ENCODE measurements at places on chromosomes 2 and 18.

DNA sequence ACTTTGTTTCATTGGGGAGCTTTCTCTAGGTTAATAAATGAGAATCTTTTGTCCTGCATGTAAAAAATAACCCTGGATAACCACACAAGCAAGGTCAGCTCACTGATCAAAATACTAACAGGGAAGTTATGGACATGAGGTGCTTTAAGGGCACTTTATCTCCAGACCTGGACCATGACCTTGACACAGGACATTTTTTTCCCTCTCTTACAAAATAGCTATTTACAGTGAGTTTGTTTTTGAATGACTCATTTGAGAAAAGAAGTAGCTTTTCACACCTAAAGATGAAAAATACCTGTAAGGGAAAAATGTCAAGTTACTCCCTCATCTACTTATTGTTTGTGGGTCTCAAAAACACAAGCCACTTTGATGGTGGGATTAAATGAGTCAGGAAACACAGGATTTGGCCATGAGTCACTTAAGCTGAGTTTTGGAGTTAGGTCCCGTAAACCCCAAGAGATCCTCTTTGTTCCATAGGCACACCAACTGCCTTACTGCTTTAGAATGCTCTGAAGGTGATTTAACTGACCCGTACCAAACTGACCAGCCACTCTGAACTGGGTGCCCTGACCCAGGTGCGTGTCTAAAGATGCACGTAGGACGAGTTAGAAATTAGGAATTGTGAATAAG, 479.3 kb upstream of the NXPH2 start:
- DNase-seq: no peak

GRCh38 chr18:66838340-66838987, 234.6 kb upstream of the CDH19 start:
- no peak for DNase-seq

DNA sequence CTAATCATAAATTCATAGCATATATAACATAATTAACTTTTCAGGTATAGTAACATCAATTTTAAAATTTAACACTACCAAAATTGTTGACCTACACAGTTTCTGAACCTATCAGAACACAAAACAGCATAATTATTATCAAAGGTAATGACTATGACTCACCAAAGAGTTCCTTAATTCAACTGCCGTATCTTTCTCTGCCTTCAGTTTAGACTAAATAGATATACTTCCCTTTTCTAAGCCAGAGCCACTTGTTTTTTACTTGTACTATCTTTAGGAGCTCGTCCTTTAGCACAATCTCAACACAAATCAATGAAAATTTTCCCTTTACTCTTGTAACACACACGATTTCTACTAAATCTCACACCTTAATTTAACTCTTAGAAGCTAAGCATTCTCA, 54.4 kb downstream of the CCDC88A start:
- no peak for DNase-seq

DNA sequence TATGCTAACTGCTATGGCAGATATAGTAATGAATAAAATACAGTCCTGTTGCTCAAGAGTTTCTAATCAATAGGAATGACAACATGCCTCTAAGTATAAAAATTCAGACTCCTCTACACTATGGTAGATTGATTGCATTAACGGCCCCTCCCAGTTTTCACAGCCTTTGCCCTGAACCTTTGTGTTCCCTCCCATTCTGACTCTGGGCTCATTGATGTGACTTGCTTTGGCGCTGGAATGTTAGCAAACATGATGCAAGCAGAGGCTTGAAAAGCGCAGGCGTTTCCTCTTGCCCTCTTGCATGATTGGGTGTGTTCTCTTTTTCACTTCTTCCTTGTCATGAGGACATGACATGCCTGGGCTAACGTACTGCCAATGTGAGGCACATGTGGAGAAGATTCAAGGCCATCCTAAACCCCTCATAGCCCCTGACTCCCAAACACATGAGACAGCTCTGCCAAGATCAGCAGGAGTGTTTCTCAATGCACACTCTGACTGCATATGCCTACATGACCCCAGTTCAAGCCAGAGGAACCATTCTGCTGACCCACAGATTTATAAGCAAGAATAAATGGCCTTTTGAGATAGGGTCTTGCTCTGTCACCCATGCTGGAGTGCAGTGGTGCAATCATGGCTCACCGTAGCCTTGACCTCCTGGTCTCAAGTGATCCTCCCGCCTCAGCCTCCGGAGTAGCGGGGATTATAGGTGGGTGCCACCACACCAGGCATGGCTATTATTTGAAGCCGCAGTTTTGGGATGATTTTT, 49.7 kb upstream of the CD28 start:
- peak; percentile 81 for DNase-seq

- no peak for DNase-seq
Measured at GRCh38 chr2:233258211-233258610, 6.7 kb downstream of the ATG16L1 start.

DNA sequence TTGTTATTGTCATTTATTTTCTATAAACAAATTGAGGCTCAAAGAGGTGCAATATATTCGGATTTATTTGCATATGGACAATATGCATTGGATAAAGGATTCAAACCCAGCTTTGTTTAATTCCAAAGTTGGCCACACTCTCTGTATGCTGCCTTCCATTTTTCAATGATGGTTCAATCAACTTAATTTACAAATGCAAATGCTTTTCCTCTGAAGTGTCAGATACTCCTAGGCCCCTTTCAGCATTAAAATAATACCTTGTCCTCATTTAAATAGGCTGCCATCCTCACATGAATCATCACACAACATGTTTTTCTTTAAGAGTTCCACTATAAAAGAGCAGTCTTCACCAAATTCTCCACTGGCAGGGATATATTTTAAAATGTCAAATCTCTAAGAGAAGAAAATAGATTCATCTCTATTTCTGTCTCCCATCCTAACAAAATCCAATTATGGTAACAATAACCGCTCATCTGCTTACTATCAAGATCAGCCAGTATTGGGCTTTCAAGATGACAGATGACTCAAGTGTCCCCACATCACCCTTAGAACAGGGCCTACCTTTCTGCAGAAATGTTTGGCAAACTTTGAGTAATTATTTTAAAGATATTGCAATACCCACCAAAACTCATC, 114.8 kb downstream of the SCG2 start:
- no peak for DNase-seq

DNA sequence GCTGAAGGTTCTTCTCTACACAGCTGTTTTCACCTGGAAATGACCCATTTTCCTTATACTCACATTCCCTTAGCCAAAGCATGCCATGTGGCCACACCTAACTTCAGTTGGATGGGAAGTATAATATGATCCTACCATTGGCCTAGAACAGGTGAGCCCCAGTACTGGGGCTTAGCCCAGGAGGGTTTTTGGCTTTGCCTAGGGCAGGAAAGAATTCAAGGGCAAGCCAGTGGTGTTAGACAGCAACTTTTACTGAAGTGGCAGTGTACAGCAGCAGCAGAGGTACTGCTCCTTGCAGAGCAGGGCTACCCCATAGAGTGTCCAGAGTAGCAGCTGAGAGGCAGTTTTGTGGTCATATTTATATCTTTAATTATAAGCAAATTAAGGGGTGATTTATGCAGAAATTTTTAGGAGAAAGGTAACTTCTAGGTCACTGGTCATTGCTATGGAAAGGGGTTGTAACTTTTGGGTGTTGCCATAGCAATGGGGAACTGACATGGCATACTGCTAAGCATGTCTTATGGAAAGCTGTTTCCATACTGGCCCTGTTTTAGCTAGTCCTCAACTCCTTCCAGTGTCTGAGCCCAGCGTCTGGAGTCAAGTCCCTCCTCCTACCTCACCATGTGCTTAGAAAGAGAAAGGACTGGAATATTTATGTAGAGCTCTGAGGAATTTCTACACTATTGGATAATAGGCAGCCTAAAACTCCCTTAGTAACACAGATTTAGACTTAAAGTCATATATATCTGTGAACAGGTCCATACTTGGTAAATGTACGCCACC, 109.0 kb upstream of the DTNA start:
- no peak for DNase-seq

Data from prostate gland (tissue), 2 donors.